ENCODE measurements at places on chromosomes 1 and 21.

DNA sequence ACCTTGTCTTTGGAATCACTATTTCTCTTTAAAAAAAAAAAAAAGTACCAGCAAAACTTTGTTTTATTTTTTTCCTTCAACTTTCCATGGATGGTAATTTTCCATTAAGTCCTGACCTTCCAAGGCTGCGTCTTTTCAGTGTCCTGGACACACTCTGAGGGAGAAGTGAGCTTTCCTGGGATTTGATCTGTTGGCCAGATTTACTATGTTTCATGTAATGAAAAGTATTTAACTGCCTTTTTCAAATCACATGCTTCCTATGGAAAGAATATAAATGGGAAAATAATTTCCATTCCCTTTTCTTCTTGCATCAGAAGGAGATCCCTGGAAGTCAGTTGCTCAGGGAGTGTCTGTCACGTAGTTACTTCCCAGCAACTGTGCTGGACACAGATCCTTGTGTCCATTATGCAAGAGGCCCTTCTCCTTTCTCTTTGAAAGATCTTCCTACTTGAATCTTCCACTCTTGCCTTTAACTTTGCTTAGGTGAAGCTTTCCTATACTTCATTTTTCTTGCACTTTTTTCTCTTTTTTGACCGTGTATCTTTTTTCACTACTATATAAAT, 59.3 kb downstream of the CENPF start:
- no peak for ATAC-seq

DNA sequence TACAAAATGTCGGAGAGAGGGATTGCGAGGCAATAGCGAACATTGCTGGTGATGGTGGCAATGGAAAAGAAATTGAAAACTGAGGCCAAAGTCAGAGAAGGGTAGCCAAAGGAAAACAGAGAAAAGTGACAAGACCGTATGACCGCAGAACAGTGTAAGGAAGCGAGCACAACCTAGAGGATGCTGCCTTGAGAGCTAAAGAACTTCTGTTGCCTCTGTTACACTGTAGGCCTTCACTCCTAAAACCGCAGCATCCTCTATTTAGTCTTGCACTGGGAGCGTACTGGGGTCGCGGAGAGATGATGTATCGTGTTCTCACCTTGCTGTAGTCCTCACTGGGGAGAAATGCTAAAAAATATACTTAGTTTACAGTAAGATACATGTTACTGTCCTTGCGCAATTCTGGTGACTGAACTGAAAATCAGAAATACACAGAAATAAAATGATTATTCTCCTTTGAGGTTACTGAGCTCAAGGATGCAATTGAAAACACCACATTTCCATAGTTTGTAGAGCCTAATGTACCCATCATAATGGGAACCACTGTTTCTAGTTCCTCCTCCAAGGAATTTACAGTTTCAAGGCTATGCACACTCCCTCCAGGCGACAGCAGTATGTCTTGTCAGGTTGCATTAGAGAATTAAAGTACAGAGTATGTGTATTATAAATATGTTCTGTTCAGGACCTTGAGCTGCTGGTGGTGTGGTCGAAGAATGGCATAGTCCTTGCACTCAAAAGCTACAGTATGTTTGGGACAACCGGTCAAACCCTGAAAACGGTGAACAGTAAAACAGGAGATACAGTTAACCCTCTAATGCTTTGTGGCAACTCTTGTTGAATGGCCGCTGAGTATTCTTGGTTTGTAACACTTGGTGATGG, 1.3 kb downstream of the NEK7 start:
- ATAC-seq = no peak

- ATAC-seq = no peak
Observed at GRCh38 chr21:27513016-27513415, 546.1 kb upstream of the ADAMTS5 start.

DNA sequence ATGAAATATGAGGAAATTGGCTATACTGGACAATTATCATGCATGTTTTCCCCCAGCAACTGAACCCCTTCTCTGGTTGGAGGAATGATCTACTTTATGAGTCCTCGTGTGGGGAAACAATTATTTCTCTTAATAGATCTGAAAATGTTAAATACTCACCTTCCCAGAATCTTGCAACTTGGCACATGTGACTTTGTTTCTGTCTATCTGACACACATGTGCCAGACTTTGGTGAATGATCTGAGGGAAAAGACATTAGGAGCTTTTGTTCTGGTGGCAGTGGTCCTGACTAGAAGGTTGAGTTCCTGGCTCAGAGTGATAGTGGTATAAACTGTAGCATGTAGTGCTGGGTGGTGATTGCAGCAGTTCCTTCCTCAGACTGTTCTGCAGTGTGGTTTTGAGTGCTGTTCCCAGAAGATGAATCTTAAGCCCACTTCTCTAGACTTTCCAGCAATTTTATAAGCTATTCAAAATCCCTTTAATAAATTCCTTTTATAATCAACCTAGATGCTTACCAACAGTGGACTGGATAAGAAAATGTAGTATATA, 59.3 kb upstream of the B3GALNT2 start:
- ATAC-seq = no peak

GRCh38 chr1:112083487-112083886, 94.0 kb upstream of the KCND3 start:
- no peak for ATAC-seq
